Frontal cortex (tissue), 4 donors: ENCODE measurements at places on chromosomes 12 and 14. TPM values are rescaled to one million over a fixed set of nuclear protein-coding genes. Genes with fewer than 3 reads are reported as not detected.

DNA sequence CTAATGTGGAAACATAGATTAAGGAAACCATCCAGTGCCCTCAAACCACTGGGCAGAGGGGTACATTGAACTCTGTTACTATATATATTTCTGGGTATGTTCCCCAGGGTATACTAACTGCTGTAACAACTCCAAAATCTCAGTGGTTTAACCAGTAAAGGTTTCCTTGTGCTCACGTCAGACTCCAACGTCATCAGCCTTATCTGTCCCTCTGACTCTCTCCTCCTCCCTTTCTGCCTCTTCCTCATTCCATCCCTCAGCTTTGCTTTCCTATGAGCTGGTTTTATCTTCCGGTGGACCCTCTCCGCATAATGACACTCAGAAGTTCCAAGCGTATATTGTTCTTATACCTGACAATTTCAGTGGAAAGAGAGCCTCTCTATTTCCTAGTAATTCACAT, 21.2 kb upstream of the SMCO2 start:
- no peak for DNase-seq

GRCh38 chr12:109018296-109018695, 2.6 kb downstream of the SVOP start:
- no peak for DNase-seq

The CPNE6 gene
- 35.5 TPM for total RNA-seq

The DENND5B gene
- total RNA-seq = 41.6 TPM

GRCh38 chr14:102213470-102213869, 73.8 kb downstream of the WDR20 start:
- DNase-seq = no peak

DNA sequence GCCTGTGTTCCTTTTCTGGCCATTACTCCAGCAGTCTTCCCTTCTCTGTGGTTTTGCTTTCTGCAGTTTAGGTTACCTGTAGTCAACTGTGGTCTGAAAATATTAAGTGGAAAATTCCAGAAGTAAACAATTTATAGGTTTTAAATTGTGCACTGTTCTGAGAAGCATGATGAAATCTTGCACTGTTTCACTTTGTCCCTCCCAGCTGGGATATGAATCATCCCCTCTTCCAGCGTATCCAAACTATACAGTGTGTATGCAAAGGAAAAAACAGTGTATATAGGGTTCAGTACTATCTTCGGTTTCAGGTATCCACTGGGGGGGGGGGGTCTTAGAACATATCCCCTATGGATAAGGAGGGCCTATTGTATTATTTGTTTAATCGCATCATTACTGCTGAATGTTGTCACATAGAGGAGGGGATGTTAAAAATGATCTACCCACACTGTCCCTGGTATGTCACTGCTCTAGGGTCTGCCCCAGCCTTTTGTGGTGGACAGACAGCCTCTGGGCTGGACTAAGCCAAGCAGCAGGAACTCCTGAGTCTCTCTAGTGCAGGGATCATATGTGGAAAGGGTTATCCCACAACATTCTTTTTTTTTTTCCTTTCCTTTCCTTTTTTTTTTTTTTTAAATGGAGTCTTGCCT, 109.1 kb upstream of the MAX start:
- no peak for DNase-seq

The CACNA1C gene
- 20.0 TPM for total RNA-seq

The MYO1H gene
- total RNA-seq = under 0.01 TPM

DNA sequence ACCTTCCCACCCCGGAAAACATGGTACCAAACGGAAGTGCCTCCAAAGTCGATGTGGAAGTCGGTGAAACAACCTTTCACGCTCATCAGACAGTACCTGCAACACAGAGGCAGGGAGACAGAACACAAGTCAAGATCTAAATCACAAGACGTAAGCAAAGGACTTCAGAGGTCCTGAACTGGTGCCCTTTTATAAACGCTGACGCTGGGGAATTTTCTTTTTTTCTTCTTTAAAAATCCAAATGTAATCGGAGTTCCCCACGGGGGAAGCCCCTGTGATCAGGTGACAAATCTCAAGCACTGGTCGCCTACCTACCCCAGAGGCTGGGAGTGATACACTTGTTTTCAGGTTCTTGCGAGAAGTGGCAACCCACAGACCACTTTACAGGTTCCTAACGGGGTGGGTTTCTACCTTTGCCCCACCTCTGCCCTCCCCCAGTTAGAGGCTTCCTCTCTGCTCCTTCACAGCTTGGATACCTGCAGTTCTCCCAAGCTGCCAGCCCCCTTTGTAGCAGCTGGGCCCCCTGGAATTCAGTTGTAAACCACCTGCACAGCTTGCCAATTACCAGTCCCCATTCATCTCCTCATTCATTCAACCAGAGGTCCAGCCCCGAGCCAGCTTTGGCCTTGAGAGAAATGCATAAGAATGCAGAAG, 46.2 kb downstream of the KDM2B start:
- DNase-seq = no peak

The NEDD8 gene
- total RNA-seq = 62.8 TPM

DNA sequence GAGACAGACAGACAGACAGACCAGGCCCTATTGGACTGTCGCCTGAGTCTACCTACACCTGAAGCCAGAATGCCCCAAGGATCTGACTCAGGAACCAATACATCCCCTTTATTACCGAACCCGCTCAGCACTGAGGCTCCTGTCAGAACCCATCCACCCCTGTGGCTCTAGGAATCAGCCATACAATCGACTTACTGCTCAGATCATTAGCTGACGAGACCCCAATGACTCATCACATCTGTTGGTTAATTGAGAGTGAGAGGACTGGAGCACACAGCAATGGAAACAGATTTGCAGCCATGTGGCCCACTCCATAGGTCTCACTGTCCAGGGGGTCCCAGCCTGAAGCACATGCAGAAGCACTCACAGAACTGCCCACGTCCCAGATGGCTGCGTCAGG, 15.2 kb downstream of the ITPK1 start:
- DNase-seq = no peak

DNA sequence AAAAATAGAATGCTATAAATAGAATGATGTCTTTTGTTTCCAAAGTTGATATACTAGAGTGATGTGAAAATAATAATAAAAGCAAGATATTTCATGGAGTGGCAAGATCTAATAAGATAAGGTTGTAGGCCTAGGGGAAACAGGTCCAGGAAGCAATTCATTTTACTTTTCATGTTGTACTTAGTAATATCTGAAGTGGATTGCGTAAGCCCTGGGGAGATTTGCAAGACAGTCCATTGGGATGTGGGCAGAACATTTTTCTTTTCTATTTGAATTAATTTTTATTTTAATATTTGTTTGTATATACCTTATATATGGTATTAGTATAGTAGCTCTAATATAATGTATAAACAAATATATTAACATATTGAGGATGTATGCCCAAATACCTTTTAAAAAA, 7.5 kb downstream of the NUBPL start:
- DNase-seq = no peak

DNA sequence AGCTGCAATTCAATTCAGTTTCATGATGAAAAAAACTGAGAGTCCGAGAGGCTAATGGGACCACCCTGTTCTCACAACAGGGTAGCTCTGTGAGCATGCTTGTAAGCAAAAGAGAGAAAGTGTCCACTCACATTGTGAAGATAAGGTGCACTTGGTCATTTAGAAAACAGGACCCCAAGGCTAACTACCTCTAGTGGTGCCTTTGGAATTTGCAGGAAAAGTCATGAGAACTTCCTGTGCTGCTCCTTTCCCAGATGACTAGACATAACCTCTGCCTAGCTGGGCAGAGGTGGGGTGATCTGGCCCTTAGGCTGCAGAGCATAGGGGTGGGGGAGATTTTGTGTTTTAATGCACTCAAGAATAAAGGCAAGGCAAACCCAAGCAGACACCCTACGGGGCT, 118.9 kb downstream of the STAB2 start:
- no peak for DNase-seq

The ACTR6 gene
- 53.0 TPM for total RNA-seq

DNA sequence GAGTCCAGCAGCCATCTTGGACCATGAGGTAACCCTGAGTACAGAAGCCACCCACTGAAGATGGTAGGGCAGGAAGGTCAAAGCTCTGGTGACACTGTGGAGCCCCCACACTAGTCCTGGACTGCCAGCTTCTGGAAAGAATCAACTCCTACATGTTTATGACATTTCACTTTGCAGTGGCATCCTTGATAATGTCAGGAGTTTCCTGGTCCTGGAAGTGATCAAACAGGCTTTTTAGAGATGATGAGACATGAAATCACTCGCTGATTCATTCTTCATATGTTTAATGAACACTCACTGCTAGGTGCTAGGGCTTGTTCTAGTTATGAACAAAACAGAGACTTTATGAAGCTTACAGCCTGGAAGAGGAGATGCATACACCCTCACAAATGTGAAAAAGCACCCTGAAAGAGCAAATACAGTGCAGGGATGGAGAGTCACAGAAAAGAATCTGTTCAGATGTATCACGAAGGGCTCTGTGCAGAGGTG, 15.8 kb upstream of the HNF1A start:
- no peak for DNase-seq

DNA sequence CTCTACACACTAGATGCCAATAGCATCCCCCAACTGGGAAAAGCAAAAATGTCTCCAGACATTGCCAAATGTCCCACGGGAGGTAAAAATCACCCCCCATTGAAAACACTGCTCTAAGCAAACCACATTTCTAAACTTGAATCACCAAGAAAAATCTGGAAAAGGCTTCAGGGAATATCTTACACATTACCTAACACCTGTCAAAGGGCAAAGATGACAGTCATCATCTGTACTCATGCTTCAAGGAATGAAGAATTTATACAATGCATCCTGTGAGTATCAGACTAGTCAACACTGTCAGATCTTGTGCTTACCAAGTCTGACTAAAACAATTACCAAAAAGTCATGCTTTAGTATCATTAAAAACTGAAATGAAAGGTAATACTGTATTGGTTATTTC, 161.6 kb upstream of the SOX5 start:
- no peak for DNase-seq

The WBP11 gene
- total RNA-seq = 20.8 TPM

DNA sequence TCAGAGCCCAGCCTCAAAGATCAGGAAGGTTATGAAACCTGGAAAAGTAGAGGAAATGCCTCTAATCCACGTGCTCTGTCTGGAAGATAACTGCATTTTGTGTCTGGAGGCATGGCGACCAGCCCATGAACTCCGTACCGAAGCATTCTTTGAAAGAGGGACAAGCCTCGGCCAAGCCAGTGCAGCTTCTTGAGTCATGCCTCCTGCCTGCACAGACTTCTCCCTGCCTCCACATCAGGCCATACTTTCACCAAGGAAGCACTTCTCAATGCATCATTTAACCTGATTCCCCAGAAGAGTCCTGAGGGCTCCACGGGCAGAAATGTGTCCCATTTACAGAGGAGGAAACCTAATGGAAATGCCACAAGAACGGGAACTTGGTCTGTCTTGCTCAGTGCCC, 3.4 kb downstream of the ACTN1 start:
- no peak for DNase-seq

DNA sequence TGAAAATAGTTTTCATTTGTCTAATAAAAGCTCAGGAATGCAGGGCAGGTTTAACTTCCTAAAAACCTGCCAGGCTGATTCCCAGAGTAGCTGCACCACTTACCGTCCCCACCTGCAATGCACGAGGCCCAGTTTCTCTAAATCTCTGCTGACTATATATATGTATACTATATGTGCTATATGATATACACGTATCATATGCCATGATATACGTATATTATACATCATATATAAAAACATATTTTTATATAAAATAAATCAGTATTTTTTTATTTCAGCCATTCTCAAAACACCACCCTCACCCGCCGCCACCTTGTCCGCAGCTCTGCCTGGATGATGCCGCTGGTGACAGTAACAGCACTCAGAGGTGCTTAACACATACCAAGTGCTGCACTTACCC, 2.3 kb downstream of the ANKLE2 start:
- DNase-seq = no peak

DNA sequence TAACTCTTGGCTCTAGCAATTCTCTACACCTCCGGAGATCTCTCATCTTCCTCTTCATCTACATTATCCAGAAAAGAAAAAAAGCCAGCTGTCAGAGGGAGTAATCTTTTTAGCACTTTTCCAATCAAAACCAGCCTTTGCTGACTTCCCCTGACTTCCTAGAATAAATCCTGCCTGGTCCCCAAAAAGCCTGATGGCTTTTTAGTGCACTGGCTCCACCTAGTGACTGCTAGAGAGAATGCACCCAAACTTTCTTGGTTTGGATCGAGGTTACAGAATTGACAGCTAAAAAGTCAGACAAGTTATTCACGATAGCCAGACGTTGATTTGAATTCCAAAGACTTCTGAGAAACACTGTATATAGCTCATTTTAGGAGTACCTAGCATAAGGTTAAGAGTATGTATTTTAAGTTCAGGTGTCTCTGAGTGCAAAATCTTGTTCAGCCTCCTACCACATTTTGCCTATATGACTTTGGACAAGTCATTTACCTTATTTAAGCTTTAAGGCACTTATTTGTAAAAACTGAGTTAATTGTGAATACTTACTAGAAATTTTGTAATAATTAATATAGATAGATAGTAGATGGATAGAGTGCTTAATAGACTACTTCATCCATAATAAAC, 185.7 kb upstream of the GRIN2B start:
- DNase-seq = peak; percentile 55

DNA sequence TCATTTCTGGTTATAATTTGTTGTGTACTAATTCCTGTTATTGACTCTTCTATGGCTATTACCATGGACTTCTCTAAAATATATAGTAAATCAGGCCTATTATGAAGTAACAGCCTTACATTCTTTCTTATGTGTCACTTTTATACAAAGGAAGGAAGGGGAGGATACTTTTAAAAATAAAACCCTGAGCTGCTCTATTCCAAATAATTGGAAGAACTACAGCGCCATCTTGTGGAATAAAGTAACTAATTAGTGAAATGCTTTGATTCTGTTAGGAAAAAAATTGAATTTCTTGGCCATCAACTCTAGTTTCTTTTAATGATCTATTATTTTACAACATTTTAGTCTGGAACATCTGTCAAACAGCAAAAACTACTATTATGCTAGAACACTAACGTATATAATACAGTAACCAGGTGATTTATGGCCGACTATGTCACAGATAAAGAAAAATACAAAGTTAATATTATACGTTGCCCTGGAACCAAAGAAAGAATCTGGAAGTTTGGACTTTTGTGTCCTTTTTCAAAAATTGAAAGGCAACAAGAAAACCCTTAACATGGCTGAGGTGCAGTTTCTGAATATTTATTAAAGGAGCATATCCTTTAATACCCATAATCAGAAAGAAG, 55.0 kb upstream of the NELL2 start:
- peak; percentile 33 for DNase-seq

DNA sequence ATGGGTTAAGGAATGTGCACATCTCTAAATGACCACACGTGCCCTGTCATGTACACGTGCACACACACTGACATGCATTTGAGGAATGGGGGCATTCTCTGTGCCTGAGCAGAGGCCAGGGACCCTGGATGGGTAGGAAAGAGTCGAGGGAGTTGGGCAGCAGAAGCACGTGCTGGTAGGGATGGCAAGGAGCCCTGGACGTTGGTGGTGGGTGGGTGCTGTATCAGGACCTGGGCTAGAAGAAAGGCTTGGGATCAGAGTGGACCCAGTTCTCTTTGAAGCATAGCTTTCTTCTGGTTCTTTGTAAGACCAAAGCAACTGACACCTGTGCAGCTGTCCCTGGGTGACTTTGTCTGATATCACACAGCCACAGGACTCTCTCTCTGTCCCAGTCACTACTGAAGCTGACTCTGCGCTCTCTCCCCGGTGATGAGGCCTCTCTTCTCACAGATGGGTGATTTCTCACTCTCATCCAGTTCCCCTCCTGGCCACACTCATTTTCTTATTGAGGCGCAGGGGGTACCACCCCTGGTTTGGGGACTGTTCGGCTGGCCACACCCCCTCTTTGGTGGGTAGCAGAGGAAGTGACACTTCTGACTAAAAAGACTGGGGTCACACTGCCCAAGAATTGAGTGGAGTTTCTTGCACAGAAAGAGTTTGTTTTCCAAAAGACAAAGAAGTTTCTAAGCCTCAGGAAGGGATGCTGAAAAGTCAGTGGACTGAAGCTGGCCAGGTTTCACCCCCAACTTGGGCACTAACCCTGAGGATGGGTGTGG, 171.7 kb upstream of the RTL1 start:
- DNase-seq = no peak
